ENCODE measurements at places on chromosomes 1 and 21.

GRCh38 chr1:87968197-87968955, 639.7 kb downstream of the LMO4 start:
- DNase-seq, result peak; percentile 32

DNA sequence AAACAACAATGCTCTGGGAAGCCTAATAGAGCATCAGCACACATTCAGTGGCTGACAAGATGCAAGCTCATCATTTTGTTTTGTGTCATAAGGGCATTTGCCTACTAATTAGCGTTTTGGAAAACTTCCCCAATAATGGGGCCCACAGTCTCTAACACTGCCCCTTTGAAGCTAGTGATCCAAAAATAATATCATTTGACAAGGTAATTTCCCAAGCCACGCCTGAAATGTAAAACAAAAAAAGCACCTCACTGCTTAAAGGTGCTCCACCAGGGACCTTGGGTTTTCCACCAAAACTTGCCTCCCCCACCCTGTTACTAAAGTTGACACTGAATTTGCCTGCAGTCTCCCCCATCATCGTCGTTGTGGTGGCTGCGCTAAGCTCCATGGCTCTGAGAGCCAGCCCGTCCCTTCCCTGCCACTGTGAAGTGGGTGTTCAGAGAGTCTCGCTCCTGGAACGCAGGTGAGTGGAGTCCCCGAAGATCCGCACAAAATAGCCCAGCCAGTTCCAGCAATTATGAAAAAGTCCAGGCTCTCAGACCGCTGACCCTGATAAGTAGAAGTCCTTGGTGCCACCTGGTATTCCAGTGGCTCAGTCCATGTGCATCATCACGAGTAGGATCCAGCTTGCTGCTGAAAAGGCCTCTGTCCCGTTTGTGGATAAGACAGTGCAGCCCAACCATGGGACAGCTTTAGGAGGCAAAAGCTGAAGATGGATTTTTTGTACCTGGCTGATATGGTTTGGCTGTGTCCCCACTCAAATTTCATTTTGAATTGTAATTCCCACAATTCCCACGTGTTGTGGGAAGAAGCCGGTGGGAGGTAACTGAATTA, 52.2 kb downstream of the RAB3GAP2 start:
- no peak for DNase-seq

DNA sequence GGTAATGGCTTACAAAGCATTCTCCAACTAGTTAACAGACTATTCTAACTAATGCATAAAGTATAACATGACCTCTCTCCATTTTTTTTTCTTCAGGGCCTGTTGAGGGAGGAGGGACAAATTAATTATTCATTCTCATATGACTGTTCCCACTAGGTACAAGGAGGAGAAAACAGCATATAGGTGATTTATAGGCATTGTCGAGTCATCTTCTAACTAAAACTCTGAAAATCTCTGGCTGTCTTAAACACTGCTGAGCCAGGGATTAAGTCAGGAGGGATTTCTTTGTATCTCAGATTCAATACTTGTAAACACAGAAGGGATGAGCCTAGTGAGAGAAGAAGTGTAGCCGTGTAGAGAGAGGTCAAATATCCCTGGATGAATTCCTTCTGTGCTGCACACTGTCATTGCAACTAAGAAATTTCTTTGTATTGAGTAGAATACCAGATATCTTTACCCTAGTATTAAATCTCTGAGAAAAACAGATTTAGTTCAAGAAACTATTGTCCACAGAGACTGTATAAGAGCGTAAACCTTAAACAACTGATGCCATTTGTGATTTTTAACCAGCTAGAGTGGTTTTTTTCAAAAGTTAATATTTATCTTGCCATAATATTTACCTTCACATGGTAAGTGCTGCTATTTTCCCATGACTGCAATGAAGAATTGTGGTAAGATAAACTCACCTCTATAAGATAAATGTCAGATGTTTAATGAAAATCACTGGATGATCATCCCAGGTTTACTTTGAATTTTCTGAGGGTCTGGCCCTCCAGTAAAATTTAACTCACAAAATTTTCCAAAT, 465.3 kb downstream of the RWDD3 start:
- no peak for DNase-seq

GRCh38 chr1:41353744-41354143, 7.5 kb upstream of the FOXO6 start:
- no peak for DNase-seq

DNA sequence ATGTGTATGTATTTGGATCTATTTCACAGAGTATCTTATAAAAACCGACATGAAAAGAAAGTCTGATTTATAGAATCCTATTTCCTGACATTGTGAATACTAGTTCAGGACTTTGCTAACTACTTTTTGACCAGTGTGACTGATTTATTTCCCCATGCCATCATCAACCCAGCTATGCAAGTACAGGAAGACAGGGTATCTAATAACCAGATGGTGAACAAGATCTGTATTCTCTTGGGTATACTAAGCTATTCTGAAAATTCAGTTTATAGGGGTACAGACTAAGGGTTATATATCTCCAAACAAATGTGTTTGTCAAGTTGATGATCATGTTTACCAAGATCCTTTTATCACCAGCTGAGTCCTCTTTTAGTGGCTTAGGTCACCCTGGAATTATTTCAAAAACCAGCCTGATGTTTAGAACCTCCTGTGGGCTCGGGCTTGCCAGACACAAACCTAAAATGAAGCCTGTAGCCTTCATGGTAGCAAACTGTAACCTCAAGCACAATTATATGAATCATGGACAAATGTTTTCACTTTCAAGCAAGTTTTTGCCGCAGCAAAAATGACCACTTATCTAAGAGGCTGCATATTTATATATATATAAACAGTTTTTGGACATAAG, 185.1 kb downstream of the FGGY start:
- DNase-seq, result no peak

- DNase-seq, result no peak
Measured at GRCh38 chr1:96820671-96821070, 99.1 kb downstream of the PTBP2 start.

DNA sequence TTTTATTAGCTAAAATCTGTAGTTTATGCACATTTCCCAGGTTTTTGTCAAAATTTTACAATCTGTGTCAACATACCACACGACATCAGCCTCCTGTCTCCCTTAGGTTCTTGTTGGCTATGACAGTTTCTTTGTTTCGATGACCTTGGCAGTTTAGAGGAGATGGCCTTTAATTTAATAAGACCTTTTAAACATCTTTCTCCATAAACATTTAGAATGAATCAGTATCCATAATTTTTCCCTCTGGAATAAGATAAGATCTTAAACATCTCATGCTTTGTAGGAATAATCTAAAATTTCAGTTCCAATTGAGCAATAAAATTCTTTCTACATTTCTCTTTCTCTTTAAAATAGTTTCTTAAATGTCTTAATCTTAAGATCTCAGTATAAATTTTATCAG, 28.7 kb upstream of the DYRK1A start:
- no peak for DNase-seq

DNA sequence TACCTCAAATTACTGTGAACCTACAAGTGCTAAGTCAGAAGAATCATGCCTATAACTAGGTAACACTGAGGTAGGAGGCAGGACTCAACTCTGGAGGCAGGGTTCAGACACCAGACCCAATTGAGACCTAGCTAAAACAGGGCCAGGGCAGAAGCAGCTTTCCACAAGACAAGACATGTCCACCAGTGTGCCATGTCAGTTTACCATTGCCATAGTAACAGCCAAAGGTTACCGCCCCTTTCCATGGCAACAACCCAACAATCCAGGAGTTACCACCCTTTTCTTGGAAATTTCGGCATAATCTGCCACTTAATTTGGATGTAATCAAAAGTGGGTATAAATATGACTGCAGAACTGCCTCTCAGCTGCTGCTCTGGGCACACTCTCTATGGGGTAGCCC, 432.3 kb downstream of the DPYD start:
- DNase-seq, result no peak

DNA sequence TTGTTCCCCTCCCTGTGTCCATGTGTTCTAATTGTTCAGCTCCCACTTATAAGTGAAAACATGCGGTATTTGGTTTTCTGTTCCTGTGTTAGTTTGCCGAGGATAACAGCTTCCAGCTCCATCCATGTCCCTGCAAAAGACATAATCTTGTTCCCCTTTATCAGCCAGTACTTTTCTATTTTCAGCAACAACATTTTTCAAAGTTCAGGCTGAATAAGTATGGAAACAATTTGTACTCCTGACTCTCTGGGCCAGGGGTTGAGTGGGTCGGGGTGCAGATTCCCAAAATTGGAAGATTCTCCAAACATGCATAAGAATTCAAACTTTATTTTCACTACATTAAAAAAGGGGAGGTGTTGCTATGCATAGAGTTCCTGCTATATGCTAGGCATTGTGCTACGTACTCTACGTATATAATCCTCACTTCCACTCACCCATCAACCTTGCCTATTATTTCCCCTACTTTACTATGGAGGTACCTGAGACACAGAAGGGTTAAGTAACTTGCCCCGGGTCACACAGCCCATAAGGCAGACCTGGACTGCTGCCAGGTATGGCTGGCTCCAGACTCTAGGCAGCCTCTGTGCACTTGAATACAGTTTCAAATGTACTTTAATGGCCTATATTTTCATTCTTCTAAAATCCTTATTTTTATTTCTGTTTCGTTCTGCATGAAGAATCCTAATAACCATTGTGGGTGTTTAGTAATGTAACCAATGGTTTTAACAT, 117.1 kb upstream of the C8B start:
- no peak for DNase-seq

DNA sequence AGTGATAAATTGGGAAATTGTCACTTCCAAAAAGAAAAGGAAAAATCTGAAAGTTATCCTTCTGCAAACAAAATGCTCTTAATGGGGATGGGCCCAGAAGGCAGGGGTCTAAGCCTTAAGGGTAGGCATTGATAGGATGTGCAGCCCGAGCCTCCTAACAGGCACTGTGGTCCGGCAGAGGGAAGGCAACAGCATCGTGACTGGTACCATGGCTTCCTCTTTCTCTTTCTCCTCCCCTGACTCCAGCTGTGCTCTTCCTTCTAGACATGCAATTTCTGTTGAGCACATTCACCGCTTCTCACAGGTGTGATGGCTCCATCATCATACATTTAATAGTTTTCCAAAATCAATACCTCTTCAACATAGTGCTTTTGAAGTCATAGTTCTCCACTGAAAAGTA, 91.5 kb downstream of the SELENOF start:
- no peak for DNase-seq

- DNase-seq, result no peak
Measured at GRCh38 chr1:110951161-110951560, 12.6 kb downstream of the LRIF1 start.

- DNase-seq, result no peak
Measured at GRCh38 chr1:53340660-53341520, 13.0 kb upstream of the LRP8 start.

DNA sequence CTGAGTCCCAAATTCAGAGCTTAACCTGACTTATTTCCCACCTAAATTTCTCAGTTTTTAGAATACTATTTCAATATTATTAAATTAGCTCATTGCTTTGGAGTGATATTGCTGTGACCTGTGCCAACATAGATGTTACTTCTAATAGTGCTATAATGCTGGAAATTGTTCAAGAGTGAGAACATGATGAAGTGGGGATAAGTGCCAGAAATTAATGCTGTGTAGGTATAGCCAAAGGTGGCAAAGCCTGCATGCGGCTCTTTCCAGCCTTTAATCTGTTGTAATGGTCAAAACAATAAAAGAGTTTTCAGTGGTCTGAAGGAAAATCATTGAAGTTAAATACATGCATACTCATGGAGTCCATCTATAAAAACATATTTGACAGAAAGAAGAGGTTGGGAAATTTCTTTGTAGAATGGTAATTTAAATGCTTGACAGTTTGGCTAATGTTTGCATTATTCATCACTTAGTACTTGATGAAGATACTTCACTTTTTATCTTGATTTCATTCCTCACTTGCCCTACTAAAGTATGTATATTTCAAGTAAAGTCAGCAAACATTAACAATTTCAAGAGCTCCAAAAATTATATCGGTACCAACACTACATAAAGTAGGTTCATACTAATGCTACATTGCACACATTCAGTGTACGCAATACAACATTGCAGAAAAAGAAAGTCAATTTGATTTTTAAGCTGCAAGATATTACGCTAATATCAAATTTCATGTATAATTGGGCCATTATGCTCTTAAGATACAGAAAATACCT, 82.1 kb downstream of the OLFM3 start:
- DNase-seq, result no peak

GRCh38 chr1:74523873-74524480, 11.6 kb upstream of the LRRC53 start:
- no peak for DNase-seq

GRCh38 chr1:21822349-21822748, 10.3 kb downstream of the LDLRAD2 start:
- DNase-seq, result peak; percentile 66

DNA sequence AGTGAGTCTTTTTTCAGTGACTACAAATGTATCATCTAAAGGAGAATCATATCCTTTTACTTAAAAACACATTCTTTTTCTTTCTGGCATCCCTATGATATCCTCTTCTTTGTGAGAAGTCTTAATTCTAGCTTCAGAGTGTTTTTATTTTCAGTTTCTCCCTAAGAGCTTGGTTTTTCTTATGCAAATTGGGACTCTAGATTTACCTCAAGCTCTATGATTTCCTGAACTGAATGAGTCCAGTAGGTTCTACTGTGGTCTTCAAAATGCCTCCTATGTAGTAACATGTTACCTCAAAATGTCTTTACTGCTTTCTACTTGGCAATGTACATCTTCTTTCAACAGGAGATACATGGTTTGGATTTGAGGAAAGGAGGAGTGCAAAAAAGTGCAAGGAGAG, 148.2 kb upstream of the C21orf91 start:
- no peak for DNase-seq

DNA sequence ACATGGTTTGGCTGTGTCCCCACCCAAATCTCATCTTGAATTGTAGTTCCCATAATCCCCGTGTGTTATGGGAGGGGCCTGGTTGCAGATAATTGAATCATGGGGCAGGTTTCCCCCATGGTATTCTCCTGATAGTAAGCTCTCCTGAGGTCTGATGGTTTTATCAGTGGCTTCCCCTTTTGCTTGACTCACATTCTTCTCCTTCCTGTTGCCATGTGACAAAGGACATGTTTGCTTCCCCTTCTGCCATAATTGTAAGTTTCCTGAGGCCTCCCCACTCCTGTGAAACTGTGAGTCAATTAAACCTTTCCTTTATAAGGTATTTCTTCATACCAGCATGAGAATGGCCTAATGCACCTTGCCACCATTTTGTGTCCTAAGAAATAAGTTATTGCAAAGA, 415.0 kb downstream of the COL11A1 start:
- no peak for DNase-seq

GRCh38 chr1:2980849-2981248, 40.4 kb upstream of the ACTRT2 start:
- DNase-seq, result no peak

Measured in WTC11 (cell line).